Pulmonary artery endothelial cell (primary cell): ENCODE measurements at places on chromosomes 16 and 17. TPM values are rescaled to one million over a fixed set of nuclear protein-coding genes. Genes with fewer than 3 reads are reported as not detected.

TP53TG3 gene
- 0.49 TPM in 1 of 2 replicates, not detected in the other for total RNA-seq

DNA sequence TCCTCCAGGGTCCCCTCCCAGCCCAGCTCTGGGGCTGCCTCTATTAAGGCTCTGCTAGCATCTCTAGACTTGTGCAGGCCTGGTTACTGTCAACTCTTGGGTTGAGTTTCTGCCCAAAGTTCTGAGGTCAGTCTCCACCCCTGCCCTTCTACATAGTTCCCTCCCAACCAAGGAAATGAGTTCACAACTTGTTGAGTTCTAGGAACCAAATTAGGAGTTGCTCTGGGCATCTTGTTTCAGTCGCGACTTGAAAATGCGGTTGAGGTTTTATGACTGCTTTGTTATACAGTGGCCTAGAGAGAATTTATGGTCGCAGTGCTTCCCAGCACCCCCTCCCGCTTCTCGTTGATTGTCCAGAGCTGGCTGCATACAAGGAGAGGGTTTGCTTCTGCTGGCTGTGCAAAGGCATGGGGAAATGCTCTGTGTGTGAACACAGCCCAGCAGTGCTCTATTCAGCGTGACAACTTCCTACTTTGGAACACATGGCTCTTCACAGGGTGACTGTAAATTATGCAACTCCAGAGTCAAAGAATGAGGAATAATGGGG is 20.2 kb downstream of the GNAO1 start:
- no peak for DNase-seq

DNA sequence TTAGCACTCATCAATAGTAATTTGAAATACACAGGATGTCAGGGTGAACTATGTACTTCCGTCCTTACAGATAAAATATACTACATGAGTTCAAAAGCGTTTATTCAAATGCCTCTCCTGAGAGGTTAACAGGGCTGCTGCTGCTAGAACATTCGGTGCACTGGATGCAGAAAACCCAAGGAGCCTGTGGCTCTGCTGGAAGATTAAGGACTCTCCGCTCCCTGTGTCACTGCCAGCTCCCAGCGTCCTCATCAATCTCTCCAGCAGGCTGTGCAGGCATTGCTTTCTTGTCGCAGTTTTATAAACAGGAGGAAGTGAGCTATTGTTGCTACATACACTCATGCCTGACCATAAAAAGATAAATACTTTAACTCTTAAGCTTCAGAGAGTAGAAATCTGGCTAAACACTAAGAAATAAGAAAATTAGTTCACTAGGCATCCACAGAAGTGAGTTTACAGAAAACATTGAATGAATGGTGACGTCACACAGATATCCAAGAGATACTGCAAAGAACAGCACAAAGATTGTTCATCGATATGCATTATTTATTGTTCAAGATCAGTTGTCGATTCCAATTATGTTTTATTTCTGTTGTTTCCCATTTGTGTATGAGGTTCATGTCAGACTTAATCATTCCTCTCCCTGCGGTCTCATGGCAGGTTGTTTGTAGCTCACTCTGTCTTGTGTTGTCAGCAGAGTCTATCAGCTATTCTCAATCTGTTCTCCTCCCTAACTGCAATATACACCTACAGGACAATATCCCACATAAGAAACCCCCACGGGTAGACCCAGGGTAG is 127.9 kb upstream of the MON1B start:
- no peak for DNase-seq

DNA sequence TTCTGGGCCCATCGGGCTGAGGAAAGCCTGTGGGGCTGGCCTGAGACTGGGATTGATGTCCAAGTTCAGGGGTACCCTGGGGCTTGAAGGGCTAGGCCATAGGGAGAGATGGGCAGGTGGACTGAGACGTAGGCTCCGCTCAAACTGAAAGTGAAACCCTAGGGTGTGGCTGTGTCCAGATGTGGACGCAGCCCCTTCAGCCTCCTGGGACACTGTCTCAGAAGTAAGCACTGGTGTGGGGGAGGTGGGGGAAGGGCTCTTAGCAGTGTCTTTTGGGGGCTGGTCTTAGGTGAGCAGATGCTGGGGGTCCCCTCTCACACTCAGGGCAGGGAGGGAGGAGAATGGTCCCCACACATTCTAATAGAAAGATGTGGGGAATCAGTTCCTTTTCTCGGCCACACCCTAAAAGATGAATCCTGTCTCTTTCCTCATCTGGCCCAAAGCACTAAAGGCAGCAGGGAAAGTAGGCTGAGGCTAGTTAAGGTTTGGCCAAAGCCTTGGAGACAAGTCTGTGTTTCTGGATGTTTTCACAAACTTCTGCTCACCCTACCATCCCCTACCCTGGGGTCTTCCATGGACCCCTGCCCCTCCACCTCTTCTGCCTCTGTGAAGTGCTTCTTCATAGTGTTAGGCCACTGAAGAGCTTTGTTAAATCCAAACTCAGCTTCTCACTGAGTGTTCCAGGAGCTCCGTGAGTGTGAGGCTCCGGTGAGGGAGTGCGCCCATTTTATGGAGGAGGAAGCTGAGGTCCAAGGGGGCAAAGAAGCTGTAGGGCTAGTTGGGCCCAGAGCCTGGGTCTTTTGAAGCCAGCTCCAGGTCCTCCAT is 5.6 kb downstream of the FMNL1 start:
- DNase-seq: no peak

GSE1 gene
- total RNA-seq: 8.4 and 9.3 TPM in 2 replicates

DNA sequence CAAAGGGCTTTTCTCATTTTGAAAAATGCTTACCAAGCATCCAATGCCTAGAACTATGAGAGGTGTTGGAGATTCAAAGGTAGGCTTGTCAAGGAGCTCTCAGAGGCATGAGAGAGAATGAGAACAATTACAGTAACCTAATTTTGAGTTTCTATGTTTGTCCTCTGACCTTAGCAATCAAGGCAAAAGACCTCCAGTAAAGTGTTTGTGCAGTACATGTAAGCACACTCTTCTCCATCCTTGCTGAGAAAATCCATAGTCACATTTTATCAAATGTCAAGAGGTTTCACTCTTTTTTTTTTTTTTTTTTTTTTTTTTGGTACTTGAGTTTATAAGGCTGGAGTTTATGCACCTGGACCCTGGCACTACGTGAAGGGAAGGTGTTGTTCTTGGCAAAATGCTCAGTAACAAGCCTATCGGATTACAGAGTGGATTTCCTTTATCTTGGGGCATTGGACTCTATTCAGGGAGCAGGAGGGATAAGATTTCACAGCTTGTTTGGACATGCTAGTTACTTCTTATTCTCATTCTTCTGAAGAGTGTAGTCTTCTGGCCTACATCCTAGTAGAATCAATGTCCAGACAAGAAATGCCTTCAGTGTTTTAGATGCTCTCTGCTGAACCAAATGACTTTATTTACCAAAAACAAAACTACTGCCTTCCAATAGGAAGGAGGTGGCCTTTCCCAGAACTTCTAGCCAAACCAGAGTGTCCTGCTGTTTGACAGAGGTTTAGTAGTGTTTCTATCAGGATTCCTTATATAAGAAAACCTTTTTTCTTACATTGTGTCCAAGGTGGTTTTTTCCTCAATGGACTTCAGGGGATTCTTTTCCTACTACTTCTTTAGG is 21.9 kb downstream of the KCNJ2 start:
- DNase-seq: no peak

GRCh38 chr16:7615565-7615964 is 282.9 kb downstream of the RBFOX1 start:
- DNase-seq: no peak

ACE gene
- total RNA-seq: 30.6 and 38.3 TPM in 2 replicates

HP gene
- not detected in 2 replicates for total RNA-seq

GRCh38 chr16:2597560-2597902 is 59.7 kb downstream of the PDPK1 start:
- DNase-seq: no peak

DNA sequence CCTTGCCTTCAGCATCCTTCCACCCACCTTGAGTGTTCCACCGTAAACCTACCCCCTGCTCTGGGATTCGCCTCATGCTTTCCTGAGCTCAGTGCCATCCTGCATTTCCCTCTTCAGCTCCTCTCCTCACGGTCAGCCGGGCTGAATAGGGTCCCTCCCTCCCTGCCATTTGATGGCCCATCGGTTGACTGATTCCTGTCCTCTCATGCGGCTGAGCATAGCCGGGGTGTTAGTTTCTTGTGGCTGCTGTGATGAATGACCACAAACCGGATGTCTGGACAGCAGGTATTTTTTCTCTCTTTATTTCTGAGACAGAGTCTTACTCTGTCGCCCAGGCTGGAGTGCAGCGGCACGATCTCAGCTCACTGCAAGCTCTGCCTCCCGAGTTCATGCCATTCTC is 44.1 kb upstream of the MGAT5B start:
- no peak for DNase-seq
